Suprapubic skin (tissue), 4 donors: ENCODE measurements at places on chromosomes 5 and 9.

DNA sequence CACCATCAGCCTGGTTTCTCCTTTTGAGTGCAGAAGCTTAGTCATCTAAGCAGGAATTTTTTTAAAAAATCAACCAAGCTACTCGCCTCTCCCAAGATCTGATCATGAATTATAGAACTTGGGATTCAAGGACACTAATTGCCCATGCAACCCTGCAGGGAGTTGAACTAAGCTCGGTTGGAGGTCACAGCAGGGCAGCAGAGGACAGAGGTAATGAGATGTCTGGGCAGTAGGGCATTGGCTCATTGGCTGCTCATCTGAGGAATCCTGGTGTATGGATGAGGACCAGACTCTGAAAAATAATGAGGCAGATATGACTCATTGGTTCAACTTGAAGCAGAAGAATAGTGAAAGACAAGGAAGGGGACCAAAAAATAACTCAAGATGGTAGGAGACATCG, 111.8 kb upstream of the TLE1 start:
- DNase-seq = no peak

DNA sequence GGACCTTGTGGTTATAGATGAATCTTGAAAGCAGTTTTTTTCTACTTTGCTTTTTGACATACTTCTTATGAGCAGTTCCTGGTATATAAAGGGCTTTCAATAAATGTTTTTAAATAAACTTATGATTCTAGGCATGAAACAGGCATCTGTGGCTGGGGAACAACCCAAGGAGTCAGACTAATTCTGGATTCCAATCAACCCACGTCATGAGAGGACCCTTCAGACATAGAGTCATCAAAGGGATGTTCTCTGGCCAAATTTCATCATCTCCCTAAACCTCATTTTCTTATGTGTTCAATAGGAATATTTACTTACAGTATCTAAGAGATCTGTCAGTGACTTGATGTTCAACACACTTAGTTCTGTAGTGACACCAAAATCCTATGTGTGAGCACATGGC, 243.8 kb upstream of the ZNF462 start:
- DNase-seq = no peak

GRCh38 chr5:133799571-133800237, 168.7 kb downstream of the C5orf15 start:
- DNase-seq = no peak

DNA sequence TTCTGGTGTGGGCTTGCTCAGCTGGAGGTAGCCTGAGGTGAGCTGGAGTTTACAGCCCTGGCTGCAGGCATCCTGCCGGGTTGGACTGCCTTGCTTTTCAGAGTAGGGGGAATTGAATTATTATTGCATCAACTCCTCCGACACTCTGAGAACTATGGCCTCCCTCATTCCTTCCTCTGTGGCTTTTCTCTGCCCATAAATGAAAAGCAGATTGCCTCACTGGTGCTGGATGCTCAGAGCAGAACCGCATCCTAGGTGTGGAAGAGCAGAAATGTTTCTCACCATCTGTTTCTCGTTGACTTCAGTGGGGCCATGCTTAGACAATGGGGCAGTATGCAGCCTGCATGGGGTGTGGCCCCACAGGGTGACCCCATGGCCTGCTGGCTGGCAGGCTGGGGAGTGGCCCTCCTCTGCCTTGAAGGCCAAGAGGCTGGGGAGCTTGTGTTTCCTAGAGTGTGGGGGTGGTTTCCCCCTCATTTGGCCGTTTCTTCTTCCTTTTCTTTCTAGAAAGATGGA, 27.3 kb upstream of the TGFBI start:
- no peak for DNase-seq

DNA sequence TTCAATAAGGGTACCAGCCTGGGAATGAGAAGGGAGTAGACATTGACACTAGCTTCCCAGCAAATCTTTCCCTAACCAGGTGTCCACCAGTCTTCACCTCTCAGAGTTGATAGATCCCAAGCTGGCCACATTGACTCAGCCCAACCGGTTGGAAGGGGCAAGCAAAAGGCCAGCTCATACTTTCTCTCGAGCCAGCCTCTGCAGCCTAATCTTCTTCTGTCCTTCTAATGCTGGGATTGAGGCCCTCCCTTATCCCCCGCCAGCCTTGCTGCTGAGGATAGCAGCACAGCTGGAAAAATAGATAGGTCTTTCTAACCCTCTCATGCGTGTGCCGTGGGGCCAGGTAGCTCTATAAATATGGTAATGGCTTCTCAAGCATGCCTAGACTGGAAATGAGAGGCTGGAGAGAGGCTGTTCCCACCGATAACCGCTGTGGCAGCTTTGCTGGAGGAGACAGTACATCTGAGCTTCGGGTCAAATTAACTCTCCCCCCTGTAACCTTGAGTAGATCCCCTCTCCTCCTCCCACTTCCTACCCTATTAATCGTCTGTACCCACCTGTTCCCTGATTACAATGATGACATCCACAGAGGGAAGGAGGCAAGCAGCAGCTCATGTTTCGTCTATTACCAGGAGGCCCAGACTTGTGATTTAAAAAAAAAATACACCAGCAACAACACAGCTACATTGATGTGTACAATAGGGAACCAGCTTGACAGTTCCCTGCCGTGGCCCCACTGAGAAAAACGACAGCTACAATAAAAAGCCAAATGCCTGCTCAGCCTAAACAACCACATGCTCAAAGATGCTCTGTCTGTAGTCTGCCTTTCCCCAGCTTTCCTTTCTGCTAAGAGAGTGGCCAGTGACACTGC, 219.9 kb upstream of the BRINP1 start:
- DNase-seq = no peak

GRCh38 chr9:96183751-96184150, 118.2 kb downstream of the HSD17B3 start:
- peak; percentile 26 for DNase-seq

DNA sequence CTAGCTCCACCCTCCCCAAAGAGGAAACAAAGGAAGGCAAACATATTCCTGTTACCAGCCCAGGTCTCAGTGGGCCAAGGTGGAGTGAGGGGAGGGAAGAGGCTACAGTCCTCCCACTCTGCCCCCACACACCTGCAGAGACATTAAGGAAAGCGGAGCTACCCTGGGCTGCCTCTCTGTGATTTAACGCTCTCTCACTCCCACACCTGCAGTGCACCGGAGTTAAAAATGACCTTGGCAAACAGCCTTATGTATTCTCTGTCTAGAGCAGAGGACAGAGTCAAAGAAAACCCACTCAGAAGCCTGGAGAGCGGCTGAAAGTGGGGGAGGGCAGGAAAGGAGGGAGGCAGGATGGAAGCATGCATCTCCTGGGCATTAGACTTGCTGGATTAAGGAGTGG, 32.7 kb downstream of the KCNIP1 start:
- peak; percentile 11 for DNase-seq

- DNase-seq = no peak
These were observed 215.0 kb upstream of the PANK3 start for GRCh38 chr5:168793841-168794837.

GRCh38 chr5:96431376-96432187, 1.5 kb downstream of the PCSK1 start:
- DNase-seq = no peak

DNA sequence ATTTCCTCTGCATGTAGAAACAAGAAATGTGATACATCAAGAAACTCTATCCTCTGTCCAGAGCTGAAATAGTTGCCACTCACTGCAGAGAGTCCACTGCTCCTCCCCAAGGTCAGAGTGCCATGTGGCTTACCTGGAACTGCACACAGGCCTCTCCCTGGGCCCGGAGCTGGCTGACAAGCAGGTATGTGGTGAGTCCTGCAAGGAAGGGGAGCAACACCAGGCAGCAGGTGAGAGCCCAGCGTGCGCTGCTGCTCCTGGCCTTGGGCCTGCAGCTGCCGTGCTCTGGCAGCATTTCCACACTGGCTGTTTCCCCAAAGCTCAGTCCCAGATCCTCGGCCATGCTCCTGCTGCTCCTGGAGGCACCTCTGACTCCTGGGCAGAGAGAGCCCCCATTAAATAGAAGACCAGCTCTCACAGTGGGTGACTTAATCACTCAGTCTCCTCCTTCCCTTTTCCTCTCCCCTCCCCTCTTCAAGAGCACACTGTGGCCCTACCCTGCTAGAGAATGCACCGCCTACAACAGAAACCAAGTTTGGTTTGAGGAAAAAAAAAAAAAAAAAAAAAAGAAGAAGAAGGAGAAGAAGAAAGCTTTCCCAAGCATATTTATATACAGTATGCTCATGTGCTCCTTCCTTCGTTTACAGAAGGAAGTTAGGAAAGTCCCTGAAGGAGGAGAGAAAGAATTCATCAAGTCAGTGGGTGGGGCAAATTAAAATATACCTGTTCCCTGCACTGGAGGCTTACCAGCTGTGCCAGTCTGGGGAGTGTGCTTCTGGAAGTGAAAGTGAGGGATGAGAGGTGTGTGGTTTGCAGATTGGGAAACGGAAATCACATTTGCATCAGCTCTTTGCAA, at the start of gene TNFSF15:
Gene TNFSF15 (minus strand): TSS at position 370 of the 856 bp plus-strand sequence. CDS start 27 bp downstream, at position 343.
- no peak for DNase-seq

GRCh38 chr5:14720236-14720923, 55.9 kb downstream of the OTULIN start:
- no peak for DNase-seq

- DNase-seq = no peak
These were observed 1.2 kb downstream of the GALT start for GRCh38 chr9:34647651-34648050.

DNA sequence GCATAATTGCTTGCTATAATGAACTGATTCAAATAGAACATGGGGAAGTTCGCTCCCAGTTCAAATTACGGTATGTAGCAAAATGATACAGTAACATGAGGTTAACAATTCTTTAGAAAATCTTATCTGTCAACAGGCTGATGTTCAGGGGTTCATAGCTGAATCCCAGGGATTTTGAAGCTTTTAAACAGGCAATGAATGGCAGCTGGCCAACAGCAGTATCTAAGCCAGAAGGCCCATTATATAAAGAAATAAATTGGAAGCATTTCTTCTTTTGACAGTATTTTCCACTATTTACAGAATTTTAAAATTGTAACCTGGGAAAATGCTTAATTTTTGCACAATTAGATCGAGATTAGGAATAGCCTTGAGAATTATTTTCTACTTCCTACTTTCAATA, 126.8 kb downstream of the PDE8B start:
- no peak for DNase-seq

DNA sequence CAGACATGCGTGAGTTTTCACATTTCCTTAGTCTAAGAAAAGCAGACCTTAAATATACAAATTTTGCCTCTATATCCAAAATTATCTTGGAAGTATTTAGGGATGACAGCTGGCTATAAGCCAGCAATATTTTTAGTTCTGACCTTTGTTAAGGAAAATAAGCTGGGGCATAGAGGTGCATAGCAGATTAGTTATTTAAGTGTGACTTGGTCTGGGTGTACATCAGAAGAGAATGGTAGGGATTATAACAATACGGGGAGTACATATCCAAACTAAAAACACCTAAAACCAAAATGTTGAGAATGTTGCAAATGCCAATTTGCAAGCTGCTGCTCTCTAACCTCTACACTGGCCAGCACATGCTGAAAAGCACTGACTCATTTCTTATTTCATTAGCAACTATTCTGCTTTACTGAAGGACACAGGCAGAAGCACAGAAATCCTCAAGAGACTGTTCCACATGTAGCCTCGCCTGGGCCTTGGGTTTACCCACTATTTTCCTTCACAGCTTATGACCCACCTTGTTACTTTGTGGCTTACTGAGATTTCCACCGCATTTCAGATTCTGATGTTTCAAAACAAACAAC, 22.3 kb downstream of the LEAP2 start:
- no peak for DNase-seq

DNA sequence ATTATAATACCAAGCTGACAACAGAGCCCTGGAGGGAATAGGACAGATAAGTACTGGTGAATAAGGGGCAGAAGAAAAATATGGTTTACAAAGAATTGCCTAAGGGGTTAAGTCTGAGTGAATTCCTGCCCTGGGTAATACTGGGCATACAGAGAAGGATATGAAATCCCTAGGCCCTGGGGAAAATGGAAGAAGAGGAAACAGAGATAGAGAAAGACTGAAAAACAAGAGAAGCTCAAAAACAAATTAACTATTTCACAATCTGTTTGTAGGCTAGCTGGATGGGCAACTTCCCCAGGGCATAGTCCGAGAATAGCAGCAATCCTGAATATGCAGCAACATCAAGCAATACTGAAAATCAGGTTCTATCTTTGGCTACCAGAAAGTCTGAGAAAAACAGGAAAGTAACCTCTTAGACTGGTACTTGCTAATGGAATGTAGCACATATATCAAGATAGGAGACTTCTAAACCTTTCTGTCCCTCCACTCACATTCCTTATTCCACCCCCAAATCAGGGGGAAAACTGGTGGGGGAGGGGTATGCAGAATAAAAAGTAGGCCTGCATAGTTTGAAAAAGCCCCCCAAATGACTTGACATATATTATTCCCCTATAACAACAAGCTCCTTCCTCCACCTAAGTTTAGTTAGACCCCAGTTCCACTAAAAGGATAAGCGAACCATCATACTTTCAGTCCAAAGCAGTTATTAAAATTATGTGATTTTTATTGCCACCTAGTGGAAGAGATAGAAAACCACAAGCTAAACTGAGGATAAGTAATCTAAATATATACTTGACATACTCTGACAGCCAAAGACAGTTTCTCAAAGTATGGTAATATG, 20.6 kb downstream of the SLC38A9 start:
- no peak for DNase-seq

DNA sequence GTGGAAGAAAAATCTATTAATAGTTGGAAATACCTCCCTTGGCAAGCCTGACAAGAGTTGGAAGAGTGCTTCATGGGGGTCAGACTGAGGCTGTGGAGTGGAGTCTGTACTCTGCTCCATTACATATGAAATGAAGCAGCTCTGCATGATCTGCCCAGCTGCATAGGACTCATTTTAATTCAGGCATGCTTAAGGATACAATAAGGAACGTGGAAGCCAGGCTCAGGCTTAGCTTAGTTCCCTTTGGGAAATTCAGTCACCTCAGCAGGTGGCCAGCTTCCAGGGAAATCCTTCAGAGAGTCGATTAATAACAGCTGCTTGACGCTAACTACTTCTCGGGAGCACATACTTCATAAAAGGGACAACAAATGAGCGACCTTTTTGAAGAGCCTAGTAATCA, 1672.9 kb upstream of the WWC1 start:
- no peak for DNase-seq

DNA sequence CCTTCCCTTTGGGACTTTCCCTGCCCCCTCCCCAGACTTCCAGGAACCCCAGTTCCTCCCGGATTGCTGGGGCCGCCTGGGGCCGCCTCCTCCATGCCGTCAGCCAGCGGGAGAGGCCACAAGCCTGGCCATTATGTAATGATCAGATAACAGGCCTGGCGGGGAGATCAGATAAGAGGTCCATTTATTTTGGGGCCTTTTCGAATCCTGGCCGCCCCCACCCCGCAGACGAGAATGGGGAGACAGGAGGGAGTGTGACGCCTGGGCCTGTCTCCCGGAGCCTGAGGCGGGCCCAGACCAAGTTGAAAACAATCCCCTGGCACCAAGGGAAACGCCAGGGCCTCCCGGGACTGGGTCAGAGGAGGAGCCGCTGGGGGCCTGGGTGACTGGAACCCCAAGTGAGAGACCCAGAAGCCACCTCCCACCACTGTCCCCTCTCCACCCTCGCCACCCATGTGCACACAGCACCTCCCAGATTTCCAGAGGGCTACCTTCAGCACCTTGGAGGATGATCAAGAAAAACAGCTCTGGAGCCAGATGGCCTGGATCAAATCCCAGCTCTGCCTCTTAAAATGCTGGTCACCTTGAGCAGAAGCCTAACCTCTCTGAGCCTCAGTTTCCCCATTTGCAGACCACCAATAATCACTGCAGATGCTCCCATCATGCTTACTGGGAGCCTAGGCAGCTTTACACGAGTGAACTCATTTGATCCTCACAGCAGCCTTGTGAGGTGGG, 7.8 kb downstream of the ENG start:
- DNase-seq = peak; percentile 58

GRCh38 chr5:111966290-111966689, 209.3 kb upstream of the NREP start:
- no peak for DNase-seq

- no peak for DNase-seq
These were observed 142.8 kb upstream of the IFNE start for GRCh38 chr9:21624675-21625644.
